ENCODE measurements at places on chromosomes 1 and 21.

DNA sequence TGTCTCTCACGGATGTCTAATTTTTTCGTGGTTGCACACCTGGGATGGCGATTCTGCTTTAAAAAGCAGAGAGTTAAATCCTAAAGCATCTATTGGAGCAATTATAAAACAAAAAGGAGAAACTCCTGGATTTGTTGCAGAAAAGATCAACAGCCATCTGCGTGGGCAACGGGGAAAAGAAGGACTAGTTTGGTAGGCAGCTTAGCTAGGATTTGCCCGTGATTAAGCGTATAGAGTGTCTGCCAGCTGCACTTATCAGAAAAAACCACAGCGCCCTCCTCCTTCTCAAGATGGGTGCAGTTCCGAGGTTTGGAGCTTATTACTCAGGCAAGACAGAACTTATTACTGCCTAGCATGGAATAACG, 526 bp upstream of the SLC25A24 start:
- DNase-seq: peak; percentile 58

DNA sequence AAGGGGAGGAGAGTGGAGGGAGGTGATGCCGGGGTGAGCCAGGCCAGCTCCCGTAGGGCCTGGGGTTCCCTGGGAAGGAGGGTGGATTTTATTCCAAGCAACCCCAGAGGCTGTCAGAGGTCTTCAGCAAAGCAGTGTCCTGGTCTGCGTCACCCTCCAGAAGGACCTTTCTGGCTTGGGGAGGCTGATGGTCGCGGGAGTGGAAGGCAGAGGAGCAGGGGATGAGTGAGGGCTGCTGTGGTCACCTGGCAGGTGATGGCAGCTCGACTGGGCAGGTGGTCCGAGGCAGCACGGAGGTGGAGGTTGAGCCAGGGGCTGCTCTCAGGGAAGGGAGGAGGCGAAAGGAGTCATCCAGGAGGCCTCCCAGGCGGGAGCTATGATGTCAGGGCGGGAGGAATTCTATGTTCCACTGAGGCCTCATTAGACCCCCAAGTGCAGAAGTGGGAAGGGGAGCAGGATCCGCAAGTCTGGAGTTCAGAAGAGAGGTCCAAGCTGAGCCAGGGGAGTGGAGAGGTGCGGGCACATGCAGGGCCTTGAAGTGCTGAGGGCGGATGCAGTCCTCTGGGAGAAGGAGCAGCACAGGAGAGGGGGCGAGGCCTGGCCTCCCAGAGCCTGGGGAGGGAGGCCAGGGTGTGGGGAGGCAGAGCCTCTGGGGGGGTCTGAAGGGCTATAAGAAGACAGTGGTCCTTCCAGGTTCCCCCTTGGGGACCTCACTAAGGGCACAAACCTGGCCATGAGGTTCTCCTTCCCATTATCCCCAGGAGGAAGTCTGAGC, 33.3 kb downstream of the BMP8A start:
- DNase-seq: no peak

DNA sequence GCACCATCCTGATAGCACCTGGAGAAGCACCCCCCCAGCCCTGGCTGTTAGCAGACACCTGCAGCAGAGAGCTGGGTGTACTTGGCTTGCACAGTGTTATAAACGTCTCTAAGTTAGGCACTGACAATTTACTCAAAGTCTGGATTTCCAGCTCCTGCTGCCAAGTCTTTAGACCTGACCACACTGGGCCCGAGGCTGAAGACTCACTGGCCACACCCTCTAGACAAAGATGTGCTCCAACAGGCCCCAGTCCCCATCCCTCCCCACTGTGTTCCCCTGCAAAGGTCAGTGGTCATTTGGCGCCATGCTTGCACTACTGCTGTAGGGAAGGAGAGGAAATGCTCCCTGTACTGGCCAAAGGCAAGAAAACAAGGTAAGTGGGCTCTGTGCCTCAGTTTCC, 31.1 kb downstream of the PADI6 start:
- DNase-seq: no peak

- DNase-seq: peak; percentile 32
Observed at GRCh38 chr1:88327391-88328267, 356.4 kb upstream of the PKN2 start.

GRCh38 chr1:64981601-64982533, 15.5 kb upstream of the JAK1 start:
- no peak for DNase-seq

GRCh38 chr1:222784371-222784770, 30.5 kb upstream of the DISP1 start:
- no peak for DNase-seq

GRCh38 chr1:78549891-78550290, 59.1 kb downstream of the PTGFR start:
- DNase-seq: no peak

- no peak for DNase-seq
Observed at GRCh38 chr1:38804062-38804886, 55.3 kb downstream of the RRAGC start.

DNA sequence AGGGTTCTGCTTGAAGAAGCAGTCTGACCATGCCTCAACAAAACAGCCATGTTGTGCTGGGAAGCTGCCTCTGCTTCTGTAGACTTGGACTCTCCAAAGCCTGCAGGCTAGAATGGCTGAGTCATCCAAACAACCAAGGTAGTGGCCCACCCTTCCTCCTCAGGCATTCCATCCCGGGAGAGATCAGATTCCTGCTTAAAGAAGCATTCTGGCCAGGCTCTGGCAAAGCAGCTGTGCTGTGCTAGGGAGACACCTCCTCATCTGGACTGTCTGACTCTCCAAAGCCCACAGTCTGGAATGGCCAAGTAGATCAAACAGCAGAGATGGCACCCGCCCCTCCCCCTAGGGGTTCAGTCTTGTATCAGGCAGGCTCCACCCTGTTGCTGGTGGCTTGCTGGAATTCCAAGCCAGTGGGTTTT, 38.3 kb upstream of the F3 start:
- no peak for DNase-seq

Data from activated CD4-positive, alpha-beta T cell treated with anti-CD3 and anti-CD28 coated beads, Interleukin-2, Interleukin-4, amounts not matched to agents 100 ng/mL and 50 ng/mL, durations not matched to agents 16 hours and 8 hours (primary cell).